Aorta (tissue), 5 donors: ENCODE measurements at places on chromosomes 16 and 17. TPM values are rescaled to one million over a fixed set of nuclear protein-coding genes. Genes with fewer than 3 reads are reported as not detected.
A peak's percentile ranks its signal among the peaks of the same experiment; 100 is the strongest.

SLFN14 gene
- not detected for total RNA-seq

PPP1R1B gene
- 1.0 TPM for total RNA-seq

TEX19 gene
- total RNA-seq = not detected

SLC13A2 gene
- not detected for total RNA-seq

CLDN9 gene
- not detected for total RNA-seq

TMEM186 gene
- total RNA-seq = 5.7 TPM

CD79B gene
- 7.1 TPM for total RNA-seq

OXLD1 gene
- 20.0 TPM for total RNA-seq

MYH11 gene
- total RNA-seq = 2,053 TPM

GLP2R gene
- total RNA-seq = 9.7 TPM

DNA sequence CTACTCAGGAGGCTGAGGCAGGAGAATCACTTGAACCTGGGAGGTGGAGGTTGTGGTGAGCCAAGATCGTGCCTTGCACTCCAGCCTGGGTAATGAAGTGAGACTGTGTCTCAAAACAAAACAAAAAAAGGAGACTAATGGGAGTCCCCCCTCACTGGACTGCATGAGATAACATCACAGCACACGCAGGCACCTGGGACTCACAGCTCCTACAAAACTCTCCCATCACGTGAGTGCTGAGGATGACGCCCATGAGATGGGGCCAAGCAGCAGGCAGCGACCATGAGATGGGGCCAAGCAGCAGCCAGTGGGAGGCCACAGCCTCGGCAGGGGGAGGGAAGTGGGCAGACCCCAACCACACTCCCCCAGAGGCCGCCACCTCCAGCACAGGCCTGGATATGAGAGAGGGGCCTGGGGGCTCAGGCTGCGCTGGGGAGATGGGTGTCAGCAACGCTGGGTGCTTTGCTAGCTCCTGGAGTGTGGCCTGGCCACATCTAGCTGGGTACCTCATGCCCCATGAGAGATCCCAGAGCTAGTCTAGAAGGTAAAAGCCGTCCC is 15.4 kb downstream of the DNAAF8 start:
- no peaks in the 10 kb centered on the region for H3K27me3 ChIP-seq
- H3K4me3 ChIP-seq = no peak overlapping the region
- DNase-seq = no peak
- no peaks in the 10 kb centered on the region for H3K4me1 ChIP-seq
- H3K27ac ChIP-seq = no peak overlapping the region

DNA sequence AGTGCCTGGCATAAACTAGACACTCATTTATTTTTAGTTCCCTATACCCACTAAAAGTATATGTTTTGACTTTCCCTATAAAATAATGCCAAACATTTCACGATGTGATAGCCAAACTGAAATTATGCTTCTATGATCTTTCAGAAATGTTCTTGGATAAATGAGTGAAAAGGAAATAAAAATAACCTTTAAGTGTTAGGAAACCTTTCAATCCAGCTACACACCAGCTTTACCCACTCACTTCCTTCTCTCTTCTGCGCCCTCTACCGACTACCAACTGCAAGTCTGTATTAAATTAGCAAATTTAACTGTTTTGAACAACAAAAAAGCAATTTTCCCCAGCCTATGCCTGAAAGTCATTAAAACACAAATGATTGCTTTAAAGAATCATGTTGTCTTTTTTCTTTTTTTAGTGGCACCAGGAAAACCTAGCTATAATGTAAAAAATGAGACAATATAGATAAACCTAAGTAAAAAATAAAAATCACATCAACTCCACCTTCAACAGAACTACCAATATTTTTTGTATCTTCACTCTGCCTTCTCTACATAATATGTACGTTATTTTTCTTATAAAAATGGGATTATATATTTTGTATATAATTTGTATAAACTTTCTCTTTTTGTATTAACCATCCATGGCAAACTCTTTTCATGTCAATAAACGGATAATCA is 13.2 kb upstream of the TMEM100 start:
- H3K27ac ChIP-seq = no peak overlapping the region
- no peak overlapping the region for H3K4me3 ChIP-seq
- no peaks in the 10 kb centered on the region for H3K36me3 ChIP-seq

GRCh38 chr17:79952901-79953300 is 82.8 kb downstream of the TBC1D16 start:
- H3K27me3 ChIP-seq = no peaks in the 10 kb centered on the region
- no peaks in the 10 kb centered on the region for H3K36me3 ChIP-seq
- no peak for DNase-seq
- H3K4me1 ChIP-seq = no peaks in the 10 kb centered on the region

DNA sequence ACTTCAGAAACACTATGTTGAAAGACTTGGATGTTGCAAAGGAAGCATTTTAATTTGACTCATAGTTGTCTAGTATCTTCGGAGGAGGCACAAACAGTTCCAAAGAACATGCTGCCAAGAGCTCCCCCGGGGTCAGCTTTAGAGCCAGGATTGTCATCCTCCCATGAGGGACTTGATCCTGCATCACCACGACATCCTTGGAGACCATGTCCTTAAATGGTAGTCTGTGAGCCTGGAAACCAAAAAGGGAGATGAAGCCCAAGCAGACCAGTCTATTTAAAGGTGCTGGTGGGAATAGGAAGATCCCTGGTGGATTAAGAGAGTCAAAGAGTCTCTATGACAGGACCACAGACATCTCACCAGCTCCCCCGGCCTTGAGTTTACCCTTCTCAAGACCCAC is 33.3 kb upstream of the DYNLRB2 start:
- peaks cover 3% of the 10 kb centered on the region for H3K27me3 ChIP-seq
- no peak overlapping the region for H3K27ac ChIP-seq
- no peaks in the 10 kb centered on the region for H3K36me3 ChIP-seq
- H3K4me3 ChIP-seq = no peak overlapping the region
- H3K4me1 ChIP-seq = no peaks in the 10 kb centered on the region
- DNase-seq = no peak

- H3K36me3 ChIP-seq = no peaks in the 10 kb centered on the region
- no peak for DNase-seq
- H3K27me3 ChIP-seq = no peaks in the 10 kb centered on the region
- no peak overlapping the region for H3K27ac ChIP-seq
- H3K4me1 ChIP-seq = no peaks in the 10 kb centered on the region
Observed at GRCh38 chr17:67544364-67544955, 167.4 kb downstream of the PITPNC1 start.

DNA sequence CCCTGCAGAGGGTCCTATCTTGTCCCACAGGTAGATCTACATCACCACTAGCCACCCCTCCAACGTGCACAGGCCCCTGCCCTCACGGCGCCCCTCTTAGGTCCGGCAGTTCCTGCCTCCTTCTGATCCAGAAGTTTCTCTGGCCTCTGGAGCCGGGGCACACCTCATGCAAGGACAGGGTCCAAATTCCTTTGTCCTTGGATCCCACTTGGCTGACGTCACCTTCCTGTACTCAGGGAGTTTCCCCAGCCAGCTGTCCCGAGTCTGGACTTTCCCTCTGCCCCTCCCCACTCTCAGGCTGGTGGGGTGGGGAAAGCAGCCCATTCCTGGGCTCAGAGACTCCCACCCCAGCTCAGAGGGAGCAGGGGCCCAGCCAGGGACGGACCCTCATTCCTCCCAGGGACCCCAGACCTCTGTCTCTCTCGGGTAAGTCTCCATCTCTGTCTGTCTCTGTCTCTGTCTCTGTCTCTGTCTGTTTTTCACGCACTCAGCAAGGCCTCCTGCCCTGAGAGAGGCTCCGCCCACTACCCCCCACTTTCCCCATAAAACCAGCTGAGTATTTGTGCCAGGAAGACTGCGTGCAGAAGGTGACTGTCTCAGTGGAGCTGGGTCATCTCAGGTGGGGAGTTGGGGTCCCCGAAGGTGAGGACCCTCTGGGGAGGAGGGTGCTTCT is at the start of gene IL32:
Gene IL32, plus strand, starts transcription at position 572 of the 673 bp plus-strand sequence. CDS start 172 bp downstream, outside the sequence.
- no peak within 1 kb of the TSS for H3K27ac ChIP-seq
- no peaks in the 10 kb centered on the region for H3K4me1 ChIP-seq
- no peaks in the 10 kb centered on the region for H3K36me3 ChIP-seq
- H3K27me3 ChIP-seq = no peaks in the 10 kb centered on the region
- peak; percentile 77 for DNase-seq

GRCh38 chr17:21378553-21378952 is 2.4 kb downstream of the KCNJ12 start:
- H3K4me1 ChIP-seq = no peaks in the 10 kb centered on the region
- no peak overlapping the region for H3K27ac ChIP-seq
- DNase-seq = no peak
- no peaks in the 10 kb centered on the region for H3K36me3 ChIP-seq

DNA sequence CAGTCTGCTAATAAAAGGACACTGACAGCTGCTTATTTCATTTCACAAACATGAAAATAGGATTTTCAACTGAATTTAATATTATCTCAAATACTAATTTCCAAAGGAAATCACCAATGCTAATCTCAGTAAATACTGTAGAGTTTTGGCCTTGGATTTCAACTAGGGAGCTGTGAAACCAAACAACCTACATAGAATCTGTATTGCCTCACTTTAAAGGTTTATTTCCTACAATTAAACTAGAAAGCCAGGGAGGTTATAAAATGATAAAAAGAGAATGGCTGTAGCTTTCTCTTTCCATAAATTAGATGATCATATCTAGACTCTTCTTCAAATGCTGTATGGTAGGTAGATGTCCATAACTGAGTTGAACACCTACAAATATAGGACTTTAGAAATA is 82.8 kb downstream of the SKAP1 start:
- H3K27me3 ChIP-seq = no peaks in the 10 kb centered on the region
- no peak overlapping the region for H3K27ac ChIP-seq
- no peaks in the 10 kb centered on the region for H3K4me1 ChIP-seq
- no peak overlapping the region for H3K4me3 ChIP-seq

GRCh38 chr17:27807567-27808470 is 7.5 kb upstream of the NOS2 start:
- H3K4me3 ChIP-seq = no peak overlapping the region
- DNase-seq = no peak
- H3K36me3 ChIP-seq = no peaks in the 10 kb centered on the region

DNA sequence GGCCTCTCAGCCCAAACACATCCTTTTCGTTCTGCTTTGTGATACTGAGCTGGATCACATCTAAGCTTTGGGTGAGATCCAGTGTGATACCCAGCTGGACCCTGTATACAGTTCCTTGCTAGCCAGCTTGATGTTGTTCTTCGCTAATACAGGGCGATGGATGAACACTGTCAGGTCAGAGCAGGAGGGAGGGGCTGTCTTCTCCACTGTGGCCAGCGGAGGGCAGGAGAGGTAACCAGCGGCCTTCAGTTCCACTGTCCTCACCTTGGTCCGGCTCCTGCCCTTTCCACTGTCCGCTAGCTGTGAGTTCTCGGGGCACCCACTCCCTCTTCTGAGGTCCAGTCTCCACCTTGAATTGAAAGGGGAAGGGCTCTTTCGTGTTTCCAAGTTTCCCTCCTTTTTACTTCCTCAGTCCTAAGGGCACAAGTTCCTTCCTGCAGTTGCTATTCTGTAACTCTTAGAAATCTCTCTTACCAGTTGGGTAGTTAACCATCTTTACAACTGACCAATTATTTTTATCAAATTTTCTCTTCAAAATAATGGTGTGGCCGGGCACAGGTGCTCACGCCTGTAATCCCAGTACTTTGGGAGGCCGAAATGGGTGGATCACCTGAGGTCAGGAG is 3.0 kb upstream of the ZNF213 start:
- no peaks in the 10 kb centered on the region for H3K4me1 ChIP-seq
- no peaks in the 10 kb centered on the region for H3K36me3 ChIP-seq
- H3K4me3 ChIP-seq = no peak overlapping the region
- H3K27me3 ChIP-seq = no peaks in the 10 kb centered on the region
- DNase-seq = no peak
- H3K27ac ChIP-seq = no peak overlapping the region

GRCh38 chr17:68205808-68206720 is 41.8 kb upstream of the AMZ2 start:
- H3K4me1 ChIP-seq = no peaks in the 10 kb centered on the region
- peak; percentile 78 for DNase-seq
- no peaks in the 10 kb centered on the region for H3K27me3 ChIP-seq
- no peak overlapping the region for H3K27ac ChIP-seq

DNA sequence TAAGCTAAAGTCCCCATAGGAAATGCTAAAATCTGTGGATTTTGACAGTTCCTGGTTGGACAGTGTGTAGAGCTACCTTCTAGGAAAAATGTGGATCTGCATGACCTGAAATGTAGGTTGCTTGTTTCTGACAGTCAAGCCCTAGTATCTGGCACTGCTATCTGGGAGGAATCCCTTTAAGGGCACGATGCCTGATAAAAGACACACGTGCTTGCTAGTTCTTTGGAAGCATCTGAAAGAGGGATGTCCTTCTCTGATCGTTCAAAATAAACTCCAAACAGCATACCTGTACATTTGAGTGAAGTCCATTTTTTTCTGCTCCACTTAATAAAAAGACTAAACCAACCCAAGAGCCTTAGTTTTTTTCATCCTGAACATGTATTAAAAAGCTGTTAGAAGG is 101.3 kb downstream of the CDK5R1 start:
- no peak overlapping the region for H3K4me3 ChIP-seq
- DNase-seq = no peak
- H3K27me3 ChIP-seq = no peaks in the 10 kb centered on the region
- no peak overlapping the region for H3K27ac ChIP-seq
- H3K4me1 ChIP-seq = no peaks in the 10 kb centered on the region

GRCh38 chr16:20803192-20803560 is 3.1 kb downstream of the ERI2 start:
- H3K27me3 ChIP-seq = no peaks in the 10 kb centered on the region
- DNase-seq = no peak
- no peak overlapping the region for H3K4me3 ChIP-seq
- no peaks in the 10 kb centered on the region for H3K4me1 ChIP-seq
- no peaks in the 10 kb centered on the region for H3K36me3 ChIP-seq
- no peak overlapping the region for H3K27ac ChIP-seq

- H3K36me3 ChIP-seq = no peaks in the 10 kb centered on the region
- no peaks in the 10 kb centered on the region for H3K27me3 ChIP-seq
- no peak overlapping the region for H3K27ac ChIP-seq
- no peaks in the 10 kb centered on the region for H3K4me1 ChIP-seq
- no peak overlapping the region for H3K4me3 ChIP-seq
Observed at GRCh38 chr17:16430650-16431049, 15.3 kb downstream of the TRPV2 start.

DNA sequence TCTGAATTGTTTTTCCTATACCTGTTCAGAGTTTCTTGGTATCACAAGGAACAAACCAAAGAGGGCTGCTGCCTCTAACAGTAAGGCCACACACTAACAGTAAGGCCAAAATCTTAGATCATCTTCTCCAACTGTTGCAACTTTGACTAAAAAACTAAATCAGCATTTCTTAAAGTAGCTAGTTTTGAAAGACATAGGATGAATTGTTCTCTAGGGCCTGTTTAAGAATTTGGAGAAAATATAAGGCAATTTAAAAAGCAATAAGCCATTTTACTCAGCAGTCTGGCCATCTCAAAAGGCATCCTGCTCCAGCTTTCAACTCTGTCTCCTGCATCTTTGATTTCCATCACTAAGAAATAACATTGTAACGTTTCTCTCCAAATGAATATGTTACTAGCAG is 105.0 kb upstream of the MON1B start:
- H3K4me1 ChIP-seq = no peaks in the 10 kb centered on the region
- no peaks in the 10 kb centered on the region for H3K27me3 ChIP-seq
- H3K27ac ChIP-seq = no peak overlapping the region
- no peak overlapping the region for H3K4me3 ChIP-seq
- no peak for DNase-seq
- no peaks in the 10 kb centered on the region for H3K36me3 ChIP-seq

DNA sequence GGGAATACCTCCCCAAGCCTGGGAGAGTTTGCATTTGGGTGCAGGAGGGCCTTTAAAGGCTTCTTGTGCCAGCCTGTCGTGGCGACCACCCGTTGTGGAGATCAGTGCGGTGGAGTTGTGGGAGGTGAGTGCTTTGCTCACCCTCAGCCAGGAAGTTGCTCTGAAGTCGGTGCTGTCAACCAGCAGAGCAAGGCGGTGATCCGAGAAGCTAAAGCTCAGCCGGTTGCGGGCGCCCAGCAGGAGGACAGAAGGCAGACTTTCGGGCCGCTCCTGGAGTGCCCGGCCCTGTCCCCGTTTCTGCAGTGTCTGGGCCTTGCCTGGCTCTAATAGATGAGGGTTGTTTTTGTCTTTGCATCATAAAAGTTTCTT is 1.4 kb downstream of the UBE2I start:
- no peak overlapping the region for H3K27ac ChIP-seq
- H3K4me3 ChIP-seq = peak overlapping the region; percentile 89
- DNase-seq = no peak
- H3K4me1 ChIP-seq = no peaks in the 10 kb centered on the region
